CD4-positive, alpha-beta T cell (primary cell): ENCODE measurements at places on chromosomes 13 and 19.

DNA sequence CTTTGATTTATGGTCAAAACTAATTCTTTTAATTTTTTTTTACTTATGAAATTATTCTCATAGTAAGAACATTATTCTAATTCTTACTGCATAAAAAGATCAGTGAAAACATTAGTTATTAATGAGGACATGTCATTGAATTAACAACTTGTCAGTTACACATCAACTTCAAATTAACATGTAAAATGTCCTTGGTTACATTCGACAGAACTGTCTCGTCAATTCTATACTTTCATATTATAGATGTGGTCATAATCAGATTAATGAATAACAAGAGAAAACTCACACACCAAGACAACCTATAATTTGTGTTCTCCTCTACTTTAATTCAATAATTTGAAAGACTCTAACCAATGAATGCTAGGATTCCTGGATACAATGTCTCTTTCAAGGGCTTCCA lies 66.7 kb downstream of the KATNAL1 start:
- DNase-seq, result no peak

DNA sequence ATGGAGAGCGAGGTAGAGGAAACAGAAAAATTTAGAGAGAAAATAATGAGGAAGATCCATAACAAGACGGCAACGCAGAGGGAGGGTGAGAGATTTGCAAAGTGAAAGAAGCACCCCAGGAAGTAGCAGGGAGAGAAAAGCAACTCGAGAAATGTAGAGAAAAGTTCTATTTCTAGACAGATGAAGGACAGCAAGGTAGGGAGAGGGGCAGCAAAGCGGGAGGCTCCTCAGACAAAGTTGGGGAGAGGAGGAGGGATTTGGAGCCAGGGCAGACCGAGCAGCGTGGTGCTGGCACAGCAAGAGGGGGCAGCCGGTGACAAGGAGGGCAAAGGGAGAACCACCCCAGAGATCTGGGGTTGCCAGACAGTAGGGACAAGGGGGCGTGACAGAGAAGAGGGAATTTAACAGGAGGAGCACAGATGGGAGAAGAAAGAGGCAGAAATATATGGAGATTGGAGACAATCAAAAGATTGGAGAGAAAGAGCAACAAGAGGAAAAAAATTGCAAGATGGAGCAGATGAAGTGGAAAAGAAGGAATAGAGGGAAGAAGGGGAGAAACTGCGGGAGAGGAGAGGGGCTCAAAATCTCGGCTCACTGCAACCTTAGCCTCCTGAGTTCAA lies 989 bp downstream of the ZNF766 start:
- DNase-seq, result no peak

DNA sequence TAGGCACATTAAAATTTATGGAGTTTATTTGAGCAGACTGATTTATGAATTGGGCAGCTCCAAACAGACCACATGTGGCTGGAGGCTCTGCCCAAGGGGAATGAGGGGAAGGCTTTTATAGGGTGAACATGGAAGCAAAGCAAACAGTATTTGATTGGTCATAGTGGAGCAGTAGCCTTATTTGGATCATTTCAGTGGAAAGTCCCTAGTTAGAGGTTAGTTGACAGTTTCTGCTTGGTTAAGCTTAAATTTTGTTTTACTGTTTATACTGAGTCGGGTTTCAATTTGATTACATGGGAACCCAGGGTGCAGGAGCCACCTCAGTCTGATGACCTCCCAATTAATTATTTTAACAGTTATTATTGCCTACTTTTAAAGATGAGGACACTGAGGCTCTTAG lies 140.5 kb downstream of the NDFIP2 start:
- DNase-seq, result no peak

DNA sequence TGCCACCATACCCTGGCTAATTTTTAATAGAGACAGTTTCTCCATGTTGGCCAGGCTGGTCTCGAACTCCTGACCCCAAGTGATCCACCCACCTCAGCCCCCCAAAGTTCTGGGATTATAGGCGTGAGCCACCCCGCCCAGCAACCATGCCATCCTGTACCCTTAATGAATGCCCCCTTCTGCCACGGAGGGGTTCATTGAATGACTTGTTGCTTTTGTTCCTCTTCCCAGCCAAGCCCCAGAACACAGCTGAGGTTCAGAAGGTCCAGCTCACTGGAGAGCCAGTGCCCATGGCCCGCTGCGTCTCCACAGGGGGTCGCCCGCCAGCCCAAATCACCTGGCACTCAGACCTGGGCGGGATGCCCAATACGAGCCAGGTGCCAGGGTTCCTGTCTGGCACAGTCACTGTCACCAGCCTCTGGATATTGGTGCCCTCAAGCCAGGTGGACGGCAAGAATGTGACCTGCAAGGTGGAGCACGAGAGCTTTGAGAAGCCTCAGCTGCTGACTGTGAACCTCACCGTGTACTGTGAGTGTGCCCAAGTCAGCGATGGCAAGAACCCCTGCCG lies 6.0 kb downstream of the PVR start:
- DNase-seq, result no peak
